HTR-8/SVneo (cell line): ENCODE measurements at places on chromosomes 5 and 9.

DNA sequence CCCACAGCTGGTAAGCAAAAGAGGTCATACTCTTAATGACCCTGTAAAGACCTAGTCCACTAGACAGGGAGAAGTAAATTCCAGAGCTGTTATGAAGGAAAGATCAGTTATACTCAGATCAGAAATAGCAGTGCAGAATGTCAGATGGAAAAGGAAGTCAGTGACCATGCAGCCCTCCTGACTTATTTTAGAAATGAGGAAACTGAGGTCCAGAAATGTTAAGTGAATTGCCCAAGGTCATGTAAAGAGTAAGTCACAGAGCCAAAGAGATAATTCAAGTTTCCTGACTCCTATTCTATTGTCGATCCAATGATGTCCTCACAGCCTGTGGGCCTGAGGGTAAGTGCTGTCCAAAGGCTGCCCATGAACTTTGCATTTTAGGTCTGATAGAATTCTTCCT, 214.9 kb upstream of the IL12B start:
- DNase-seq = no peak

DNA sequence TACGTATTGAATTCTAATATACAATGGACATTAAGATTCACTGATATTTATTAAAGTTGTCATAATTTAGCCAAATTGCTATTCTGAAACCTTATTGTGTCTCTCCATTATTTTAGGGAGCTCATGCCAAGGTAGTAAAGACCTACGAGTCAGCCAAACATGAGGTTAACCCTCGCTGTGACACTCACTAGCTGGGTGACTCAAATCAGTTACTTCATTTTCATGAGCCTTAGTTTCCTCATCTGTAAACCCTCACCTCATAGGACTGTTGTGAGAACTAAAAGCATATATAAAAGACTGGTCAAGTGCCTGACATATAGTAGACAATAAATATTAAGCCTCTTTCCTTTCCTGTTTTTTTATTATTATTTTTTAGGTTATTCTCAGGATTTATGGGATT, 44.0 kb upstream of the PCA3 start:
- DNase-seq = no peak

GRCh38 chr9:114988962-114989599, 58.7 kb upstream of the TNFSF8 start:
- no peak for DNase-seq

- DNase-seq = no peak
Observed at GRCh38 chr9:125604196-125604595, 102.8 kb downstream of the MAPKAP1 start.

DNA sequence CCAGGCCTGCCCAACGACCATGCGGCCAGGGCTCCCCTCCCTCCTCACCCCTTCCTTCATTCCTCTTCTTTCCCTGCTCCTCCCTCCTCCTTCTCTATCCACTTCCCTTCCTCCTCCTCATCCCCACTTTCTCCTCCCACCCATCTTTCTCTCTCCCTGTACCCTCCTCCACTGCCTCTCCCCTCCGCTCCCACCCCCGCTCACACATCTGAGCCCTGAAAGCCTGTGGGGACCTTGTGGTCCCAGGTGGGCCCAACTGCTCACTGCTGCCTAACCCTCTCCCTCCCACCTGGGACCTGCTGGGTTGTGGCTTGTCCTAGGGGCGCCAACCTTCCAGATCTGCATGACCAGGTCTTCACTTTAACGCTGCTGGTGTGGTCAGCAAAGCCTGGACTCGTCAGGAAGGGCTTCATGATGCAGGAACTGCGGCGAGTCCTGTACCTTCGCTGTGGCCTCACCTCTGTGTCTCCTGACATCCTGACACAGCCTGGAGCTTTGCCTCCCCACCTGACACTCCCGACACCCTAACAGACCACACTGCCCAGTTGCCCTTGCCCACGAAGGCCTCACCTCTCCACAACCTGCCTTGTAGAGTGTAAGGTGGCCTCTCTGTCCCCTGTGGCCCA, 34.6 kb downstream of the C5orf15 start:
- no peak for DNase-seq

GRCh38 chr5:177607452-177608192, 7.7 kb downstream of the B4GALT7 start:
- DNase-seq = peak; percentile 83

DNA sequence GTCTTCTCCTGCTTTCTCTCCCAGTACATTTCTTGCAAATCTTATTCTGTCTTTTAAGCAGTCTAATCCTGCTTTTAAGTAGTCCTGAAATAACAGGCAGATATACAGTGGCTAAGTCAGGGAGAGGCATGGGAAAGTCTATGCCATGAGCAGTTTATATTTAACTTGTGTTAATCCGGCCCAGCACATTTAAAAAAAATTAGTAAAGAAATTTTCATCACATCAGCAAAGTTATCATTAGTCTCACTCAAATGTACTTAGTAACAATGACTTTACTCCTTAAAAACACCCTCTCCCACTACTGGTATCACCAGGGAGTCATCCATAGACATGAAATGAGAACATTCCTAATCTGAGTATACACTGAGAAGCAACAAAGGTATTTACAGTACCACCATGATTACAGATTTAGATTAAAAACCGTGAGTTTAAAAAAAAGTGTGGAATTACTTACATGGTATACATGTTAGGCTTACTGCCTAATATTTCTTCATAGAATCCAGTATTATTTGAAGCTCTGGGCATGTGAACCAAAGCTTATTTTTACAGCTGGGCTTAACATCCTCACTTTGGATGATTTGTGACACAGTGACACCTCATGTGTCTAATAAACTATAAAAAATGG, 75.9 kb upstream of the DAB2 start:
- no peak for DNase-seq

GRCh38 chr9:91053824-91054223, 252.2 kb downstream of the SYK start:
- no peak for DNase-seq

DNA sequence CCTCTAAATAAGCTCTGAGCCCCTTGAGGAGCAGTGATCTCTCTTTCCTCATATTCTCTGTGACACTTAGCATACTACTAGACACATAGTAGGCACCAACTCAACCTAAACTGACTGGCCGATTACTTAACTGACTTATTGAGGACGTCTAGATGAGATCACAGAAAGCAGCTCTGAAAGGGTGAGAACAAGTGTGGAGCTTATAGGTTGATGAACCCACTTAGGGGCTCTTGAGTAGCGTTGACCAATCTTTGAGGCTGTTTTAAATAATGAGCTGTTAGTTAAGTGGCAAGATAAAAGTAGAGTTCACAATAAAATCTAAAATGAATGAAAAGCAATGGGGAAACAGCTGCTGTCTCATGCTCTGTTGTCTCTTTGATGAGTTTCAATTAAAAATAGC, 124.7 kb upstream of the TNPO1 start:
- DNase-seq = no peak

- DNase-seq = no peak
Observed at GRCh38 chr5:177008716-177009115, 2.1 kb upstream of the UIMC1 start.

DNA sequence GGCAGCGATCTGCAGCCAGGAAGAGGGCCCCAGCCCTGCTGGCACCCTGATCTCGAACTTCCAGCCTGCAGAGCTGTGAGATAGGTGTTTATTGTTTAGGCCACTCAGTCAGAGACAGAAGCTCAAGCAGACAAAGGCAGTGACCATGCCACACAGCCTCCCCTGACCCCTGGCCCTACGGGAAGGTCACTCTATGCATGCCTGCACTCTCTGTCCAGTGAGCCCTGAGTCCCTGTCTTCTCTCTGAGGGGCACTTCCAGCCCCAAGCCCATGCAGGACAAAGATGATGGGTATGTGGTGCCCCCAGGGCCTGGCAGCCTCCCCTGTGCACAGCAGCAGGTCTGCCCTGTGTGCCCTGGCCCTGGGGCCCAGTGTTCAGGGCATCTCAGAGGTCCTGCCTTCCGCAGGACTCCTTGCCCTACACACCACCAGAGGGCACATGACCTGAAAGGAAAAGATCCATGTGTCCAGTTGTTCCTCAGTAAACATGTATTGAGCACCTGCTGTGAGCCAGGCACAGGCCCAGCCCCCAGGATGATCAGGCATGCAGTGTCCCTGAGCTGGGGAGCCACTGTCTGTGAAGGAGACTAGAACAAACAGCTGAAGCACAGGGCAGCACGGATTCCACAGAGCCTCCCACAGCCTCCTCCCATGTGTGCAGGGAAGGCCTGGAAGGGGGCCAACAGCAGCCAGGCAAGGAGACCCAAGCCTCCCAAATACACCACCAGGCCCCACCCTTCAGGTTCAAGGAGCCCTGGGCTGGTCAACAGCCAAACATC, 109.3 kb downstream of the ATPSCKMT start:
- peak; percentile 37 for DNase-seq

DNA sequence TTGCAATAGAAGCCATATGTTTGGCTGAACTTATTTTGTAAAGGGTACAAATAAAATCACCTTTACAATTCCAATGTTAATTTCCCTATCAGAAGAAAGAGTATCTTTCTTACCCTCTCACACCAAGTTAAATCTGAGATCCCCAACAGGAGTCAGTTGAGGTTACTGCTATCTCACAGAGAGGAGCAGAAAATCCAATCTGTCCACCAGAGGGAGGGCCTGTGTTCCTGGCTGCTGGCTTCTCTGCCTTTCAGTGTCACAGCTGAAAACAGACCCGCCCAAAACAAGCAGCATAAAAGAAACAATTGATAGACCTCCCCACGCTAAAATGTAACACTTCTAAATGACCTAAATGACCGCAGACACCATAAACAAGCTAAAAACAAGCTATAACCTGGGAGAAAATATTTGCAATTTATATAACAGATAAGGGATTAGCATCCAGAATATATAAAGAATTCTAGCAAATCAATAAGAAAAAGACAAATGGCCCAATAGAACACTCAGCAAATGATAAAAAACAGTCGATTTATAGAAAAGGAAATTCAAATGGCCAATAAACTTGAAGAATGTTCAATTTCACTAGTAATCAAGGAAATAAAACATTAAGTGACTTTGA, 24.5 kb upstream of the MVB12B start:
- DNase-seq = peak; percentile 63

- no peak for DNase-seq
Observed at GRCh38 chr5:179371681-179372680, 26.7 kb upstream of the ADAMTS2 start.

DNA sequence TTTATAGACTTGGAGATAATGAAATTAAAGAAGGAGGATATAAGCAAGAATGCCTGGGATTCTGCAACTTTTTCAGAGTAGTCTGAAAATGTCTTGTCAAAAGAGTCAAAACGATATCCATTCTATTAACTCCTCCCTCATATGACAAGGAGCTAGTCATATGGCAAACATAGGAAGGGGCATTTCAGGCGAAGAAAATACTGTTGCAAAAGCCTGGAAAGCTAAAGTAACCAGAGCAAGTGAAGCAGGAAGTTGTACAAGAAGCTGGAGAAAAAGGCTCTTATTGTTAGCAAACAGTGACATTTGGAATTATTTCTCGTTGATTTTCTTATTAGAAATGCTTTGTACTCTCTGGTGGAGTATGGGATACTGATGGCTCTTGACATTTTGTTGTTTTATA, 94.0 kb upstream of the PTPRD start:
- no peak for DNase-seq

GRCh38 chr5:141585594-141585993, 33.2 kb downstream of the DIAPH1 start:
- DNase-seq = no peak

DNA sequence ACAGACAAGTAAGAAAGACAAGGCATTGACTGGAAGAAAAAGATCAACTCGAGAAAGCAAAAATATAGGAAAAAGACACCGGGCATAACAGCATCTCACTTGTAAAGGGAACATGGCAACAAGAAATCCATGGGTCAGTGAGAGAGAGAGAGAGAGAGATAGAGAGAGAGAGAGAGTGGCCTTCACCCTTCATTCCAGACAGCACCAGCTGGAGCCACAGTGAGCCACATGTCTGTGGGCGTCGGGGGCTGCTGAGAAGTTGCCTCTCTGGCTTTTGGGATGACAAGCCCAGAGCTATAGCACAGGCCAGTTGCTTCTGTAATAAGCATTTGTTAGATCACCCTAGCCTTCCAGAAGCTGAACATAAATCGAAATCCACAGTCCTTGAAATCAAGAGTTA, 20.3 kb upstream of the ENC1 start:
- no peak for DNase-seq

DNA sequence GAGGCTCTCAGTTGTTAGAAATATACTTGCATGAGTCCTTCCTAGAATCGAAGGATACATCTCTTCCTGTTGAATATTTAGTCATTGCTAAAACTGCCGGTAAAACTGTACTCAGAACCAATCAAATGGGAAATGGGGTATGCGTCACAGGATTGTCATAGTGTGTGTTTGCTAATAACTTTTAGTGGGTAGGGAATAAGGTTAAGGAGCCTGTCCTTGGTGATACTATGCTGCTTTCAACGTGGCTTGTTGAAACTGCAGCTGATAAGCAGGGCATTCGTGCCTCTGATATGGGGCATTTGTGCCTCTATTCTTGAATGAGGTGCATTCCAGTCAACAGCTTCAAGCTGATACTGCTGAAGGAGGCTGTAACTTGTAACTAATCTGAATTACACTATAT, 26.6 kb downstream of the HABP4 start:
- no peak for DNase-seq

GRCh38 chr5:174618589-174618988, 105.8 kb upstream of the MSX2 start:
- DNase-seq = no peak

DNA sequence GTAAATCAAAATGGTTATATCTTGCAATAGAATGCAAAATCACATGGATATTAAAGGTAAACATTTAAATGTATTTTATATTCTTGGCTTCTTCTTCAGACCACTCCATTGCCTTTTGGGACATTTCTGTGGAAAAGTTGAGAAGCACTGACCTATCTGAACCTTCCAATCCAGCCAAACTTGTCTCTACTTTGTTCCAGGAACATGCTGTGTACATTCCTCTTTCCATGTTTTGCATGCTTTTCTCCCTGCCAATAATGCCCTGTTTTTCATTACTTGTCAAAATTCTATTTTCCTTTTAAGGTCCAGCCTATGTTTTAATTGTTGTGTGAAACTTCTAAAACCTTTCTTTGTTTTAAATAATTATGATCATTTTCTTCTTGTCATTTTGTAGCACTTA, 28.3 kb downstream of the JAK2 start:
- no peak for DNase-seq

DNA sequence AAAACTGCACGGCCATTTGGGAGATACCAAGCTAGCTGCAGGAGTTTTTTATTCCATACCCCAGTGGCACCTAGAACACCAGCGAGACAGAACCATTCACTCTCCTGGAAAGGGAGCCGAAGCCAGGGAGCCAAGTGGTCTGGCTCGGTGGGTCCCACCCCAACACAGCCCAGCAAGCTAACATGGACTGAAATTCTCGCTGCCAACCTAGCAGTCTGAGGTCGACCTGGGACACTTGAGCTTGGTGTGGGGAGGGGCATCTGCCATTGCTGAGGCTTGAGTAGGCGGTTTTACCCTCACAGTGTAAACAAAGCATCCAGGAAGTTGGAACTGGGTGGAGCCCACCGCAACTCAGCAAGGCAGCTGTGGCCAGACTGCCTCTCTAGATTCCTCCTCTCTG, 108.9 kb upstream of the CHD1 start:
- DNase-seq = no peak
